ENCODE measurements at places on chromosomes 1 and 21. TPM values are rescaled to one million over a fixed set of nuclear protein-coding genes. Genes with fewer than 3 reads are reported as not detected.

DNA sequence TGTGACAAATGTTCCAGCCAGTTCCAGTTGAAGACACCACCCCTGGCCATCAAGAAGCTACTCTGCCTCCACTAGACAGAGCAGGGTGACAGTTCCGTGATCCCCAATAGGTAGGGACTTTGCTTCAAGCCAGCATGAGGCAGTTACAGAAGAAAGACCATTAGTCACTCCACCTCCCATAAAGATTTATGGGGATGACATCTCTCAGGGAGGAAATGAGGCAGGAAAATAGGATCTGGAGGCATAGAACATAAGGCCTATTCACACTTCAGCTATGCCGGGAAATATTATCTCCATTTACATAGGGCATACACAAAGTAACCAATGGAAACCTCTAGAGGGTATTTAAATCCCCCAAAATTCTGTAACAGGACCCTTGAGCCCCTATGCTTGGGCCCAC, 3.5 kb upstream of the GBP7 start:
- no peaks in the 10 kb centered on the region for H3K4me1 ChIP-seq
- no peak overlapping the region for H3K4me3 ChIP-seq
- no peak overlapping the region for H3K27ac ChIP-seq
- H3K36me3 ChIP-seq, result peaks cover 23% of the 10 kb centered on the region
- no peaks in the 10 kb centered on the region for H3K27me3 ChIP-seq

DNA sequence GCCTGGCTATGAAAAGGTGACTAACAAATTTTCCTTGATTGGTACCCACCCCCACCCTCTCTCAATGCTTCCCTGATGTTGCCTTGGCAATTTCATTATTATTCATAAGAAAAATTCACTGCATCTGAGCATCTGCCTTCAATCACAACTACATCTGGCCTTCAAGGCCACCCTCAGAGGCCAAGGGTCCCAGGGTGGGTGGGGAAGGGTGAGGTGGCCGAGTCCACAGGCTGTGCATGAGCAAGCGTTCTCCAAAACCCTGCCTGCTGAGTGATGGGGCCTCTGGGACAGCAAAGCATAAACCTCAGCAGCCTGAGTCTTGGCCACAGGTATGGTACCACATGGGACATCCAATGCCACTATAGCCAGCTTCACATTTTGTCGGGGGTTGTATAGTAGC, 198.7 kb downstream of the SLC35F3 start:
- no peaks in the 10 kb centered on the region for H3K36me3 ChIP-seq
- H3K27ac ChIP-seq, result no peak overlapping the region
- no peaks in the 10 kb centered on the region for H3K4me1 ChIP-seq
- H3K27me3 ChIP-seq, result peaks cover 10% of the 10 kb centered on the region
- DNase-seq, result no peak

DNA sequence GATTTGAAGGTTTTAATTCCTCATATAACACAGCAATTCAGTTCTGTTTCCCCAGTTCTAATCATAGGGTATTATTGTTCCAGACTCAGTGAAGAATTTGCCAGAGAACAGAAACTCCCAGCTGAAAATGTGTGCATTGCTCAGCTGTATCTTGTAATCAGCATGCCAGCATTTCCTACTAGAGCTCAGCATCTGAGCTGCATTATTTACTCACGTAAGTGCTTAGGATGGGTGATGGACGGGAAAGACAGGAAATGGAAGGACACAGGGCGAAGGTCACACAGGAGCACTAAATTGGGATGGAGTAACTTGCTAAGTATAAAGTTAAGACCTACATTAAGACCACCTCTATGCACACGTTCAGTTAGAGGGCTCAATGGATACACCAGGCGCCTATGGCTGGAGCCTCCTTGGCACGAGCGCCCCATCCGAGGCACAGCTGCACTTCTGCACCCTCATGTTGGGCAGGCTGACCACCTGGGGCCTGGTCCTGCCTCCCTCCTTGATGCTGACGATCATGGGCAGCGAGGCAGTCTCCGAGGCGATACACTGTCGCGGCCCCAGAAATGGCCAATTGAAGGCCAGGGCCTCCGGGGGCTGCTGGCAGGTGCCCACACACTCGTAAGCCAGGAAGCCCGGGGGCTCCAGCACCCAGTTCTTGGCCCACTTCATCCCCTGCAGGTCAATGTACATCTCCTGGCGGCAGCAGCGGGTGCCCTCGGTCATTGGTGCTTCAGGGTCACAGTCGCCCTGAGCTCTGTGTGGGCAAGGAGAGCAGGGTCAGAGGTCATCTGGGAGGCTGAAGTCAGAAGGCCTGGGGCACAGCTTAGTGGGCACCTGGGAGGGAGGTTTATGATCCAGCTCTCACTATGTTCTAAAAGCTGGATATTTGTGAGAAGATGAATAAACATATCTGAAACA, 3.7 kb downstream of the LEFTY2 start:
- no peak overlapping the region for H3K4me3 ChIP-seq
- H3K36me3 ChIP-seq, result no peaks in the 10 kb centered on the region
- peak; percentile 55 for DNase-seq

GRCh38 chr1:228883535-228883934, 148.3 kb downstream of the RHOU start:
- no peak overlapping the region for H3K27ac ChIP-seq
- no peak overlapping the region for H3K4me3 ChIP-seq
- DNase-seq, result peak; percentile 1

DNA sequence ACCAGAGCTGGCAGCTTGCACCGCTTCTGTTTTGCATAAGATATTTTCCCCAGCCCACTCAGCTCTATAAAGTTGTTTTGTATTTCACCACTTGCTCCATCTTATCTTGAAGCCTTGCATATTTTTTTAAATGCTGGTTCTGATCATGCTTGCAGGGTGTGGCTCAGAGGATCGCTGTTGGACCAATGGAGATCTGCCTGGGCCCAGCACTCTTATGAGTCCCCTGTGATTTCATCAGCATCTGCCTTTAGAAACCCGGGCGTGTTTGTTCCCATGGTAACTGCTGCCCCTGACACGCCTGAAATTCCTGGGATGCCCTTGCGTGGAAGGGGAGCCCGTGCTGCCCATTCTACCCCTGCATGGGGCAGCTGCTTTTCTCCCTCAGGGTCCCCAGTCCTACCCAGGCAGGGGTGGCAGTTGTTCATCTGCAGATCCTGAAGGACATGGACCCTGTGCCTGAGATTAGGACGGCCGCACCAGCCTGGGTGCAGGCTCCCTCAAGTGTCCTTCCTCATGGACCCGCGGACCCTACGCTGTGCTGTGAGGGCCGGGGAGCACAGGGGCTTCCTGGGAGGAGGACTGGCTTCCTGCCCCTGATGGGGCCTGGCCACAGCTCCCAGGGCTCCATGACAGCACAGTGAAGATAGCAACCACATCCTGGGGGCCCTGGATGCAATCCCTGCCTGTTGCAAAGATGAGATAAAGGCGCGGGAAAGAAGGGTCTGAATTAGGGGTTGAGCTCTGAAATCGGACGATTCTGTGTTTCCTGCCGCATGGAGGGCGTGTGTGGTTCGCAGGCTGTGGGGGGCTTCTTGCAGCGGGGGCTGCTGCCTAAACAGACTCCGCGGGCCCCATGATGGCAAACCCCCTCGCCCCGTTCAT, 226.5 kb downstream of the SDCCAG8 start:
- H3K4me3 ChIP-seq, result peak overlapping the region; percentile 25
- H3K27me3 ChIP-seq, result peaks cover 9% of the 10 kb centered on the region
- no peak for DNase-seq
- H3K27ac ChIP-seq, result no peak overlapping the region

- no peaks in the 10 kb centered on the region for H3K4me1 ChIP-seq
- no peaks in the 10 kb centered on the region for H3K36me3 ChIP-seq
- DNase-seq, result no peak
These were observed 3.3 kb downstream of the PLA2G5 start for GRCh38 chr1:20073256-20073655.

- H3K4me1 ChIP-seq, result no peaks in the 10 kb centered on the region
- no peaks in the 10 kb centered on the region for H3K36me3 ChIP-seq
- no peak for DNase-seq
- H3K27me3 ChIP-seq, result no peaks in the 10 kb centered on the region
These were observed 104.0 kb upstream of the HP1BP3 start for GRCh38 chr1:20891091-20891490.

DNA sequence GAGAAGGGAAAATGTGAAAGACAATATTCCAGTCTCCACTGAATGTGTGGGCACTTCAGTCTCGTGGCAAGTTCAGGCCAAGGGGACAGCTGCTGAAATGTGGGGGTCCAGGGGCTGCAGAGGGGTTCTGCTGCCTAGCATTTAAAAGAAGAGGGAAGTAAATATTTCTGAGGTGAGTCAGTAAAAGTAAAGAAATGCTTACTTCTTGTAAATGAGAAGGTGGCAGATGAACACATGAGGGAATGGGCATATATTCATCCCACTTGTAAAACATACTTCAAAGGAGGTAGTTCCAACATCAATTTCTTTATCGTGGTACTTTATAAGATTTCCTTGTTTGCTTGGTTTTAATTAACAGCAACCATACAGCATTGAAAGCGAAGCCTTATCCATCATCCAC, 63.1 kb upstream of the HIVEP3 start:
- H3K36me3 ChIP-seq, result no peaks in the 10 kb centered on the region
- no peaks in the 10 kb centered on the region for H3K27me3 ChIP-seq
- no peak overlapping the region for H3K4me3 ChIP-seq
- no peak overlapping the region for H3K27ac ChIP-seq
- DNase-seq, result no peak

GRCh38 chr1:109641078-109641740, 14.7 kb upstream of the GSTM4 start:
- no peak overlapping the region for H3K27ac ChIP-seq
- H3K4me1 ChIP-seq, result peaks cover 6% of the 10 kb centered on the region
- H3K27me3 ChIP-seq, result no peaks in the 10 kb centered on the region

GRCh38 chr1:57393058-57393584, 30.7 kb downstream of the DAB1 start:
- H3K4me1 ChIP-seq, result no peaks in the 10 kb centered on the region
- no peak for DNase-seq
- H3K4me3 ChIP-seq, result no peak overlapping the region

DNA sequence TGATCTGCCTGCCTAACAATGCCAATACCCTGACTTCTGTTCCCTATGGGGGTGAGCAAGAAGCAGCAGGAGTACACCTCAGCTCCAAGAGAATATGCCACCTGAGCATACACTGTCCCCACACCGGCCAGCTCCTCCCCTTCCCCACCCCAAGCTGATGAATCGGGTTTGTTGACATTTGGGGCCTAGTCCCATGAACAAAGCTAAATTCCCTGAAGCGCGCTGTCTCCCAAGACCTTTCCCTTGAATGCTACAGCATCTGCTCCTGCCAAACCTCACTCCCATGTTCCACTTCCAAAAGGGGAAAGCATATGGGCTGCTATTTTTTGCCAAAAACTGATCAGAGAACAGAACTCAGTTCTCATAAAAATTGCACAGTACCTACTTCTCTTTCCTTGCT, 220.4 kb upstream of the CAMK1G start:
- H3K36me3 ChIP-seq, result no peaks in the 10 kb centered on the region
- H3K4me1 ChIP-seq, result no peaks in the 10 kb centered on the region
- DNase-seq, result no peak
- peaks cover 3% of the 10 kb centered on the region for H3K27me3 ChIP-seq

GRCh38 chr1:214018386-214019268, 30.9 kb downstream of the PROX1 start:
- DNase-seq, result no peak
- no peaks in the 10 kb centered on the region for H3K36me3 ChIP-seq
- no peaks in the 10 kb centered on the region for H3K4me1 ChIP-seq

- DNase-seq, result no peak
- peaks cover 3% of the 10 kb centered on the region for H3K36me3 ChIP-seq
- peaks cover 28% of the 10 kb centered on the region for H3K4me1 ChIP-seq
- H3K27ac ChIP-seq, result peak overlapping the region; percentile 55
- no peaks in the 10 kb centered on the region for H3K27me3 ChIP-seq
These were observed 57.0 kb downstream of the NRIP1 start for GRCh38 chr21:15007716-15008296.

- H3K4me1 ChIP-seq, result no peaks in the 10 kb centered on the region
- peaks cover 4% of the 10 kb centered on the region for H3K27me3 ChIP-seq
- no peak overlapping the region for H3K27ac ChIP-seq
- H3K36me3 ChIP-seq, result no peaks in the 10 kb centered on the region
These were observed 32.3 kb downstream of the LRRC53 start for GRCh38 chr1:74480068-74480467.

DNA sequence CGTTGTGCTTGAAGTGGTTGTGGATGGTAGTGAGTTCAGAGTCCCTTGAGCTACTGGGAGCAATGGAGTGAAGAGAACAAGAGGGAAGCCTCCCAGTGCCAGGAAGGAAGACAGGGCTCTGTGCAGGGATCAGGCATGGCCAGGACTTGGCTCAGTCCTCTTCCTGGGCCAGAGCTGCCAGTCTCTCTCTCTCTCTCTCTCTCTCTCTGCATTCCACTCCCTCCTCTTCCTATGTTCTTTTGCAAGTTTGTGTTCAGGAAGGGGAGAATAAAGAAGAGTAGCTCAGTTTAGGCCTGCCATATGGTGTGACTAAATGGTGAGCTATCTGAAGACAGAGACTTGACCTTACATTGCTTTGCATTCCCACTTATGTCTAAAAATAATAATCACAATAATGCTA, 20.5 kb upstream of the RPTN start:
- H3K4me1 ChIP-seq, result peaks cover 7% of the 10 kb centered on the region
- no peaks in the 10 kb centered on the region for H3K27me3 ChIP-seq
- DNase-seq, result no peak
- H3K4me3 ChIP-seq, result no peak overlapping the region
- no peaks in the 10 kb centered on the region for H3K36me3 ChIP-seq

DNA sequence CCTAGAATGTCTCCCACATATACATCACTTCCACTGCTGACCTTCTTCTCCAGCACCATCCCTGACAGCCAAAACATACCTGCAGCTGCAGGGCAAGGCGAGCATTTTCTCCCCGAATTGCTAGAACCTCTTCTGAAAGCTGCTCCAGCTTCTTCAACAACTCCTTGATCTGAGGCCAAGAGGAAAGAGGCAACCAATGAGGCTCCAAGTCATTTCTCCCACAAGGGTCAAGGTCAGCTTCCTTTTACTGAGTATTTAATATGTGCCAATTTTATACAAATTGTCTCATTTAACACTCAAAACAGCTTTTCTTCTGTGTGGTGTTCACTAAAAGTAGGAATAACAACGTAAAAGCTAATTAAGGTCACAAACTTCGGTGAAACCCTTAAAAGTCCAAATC, 9.4 kb upstream of the PIAS3 start:
- no peaks in the 10 kb centered on the region for H3K27me3 ChIP-seq
- no peaks in the 10 kb centered on the region for H3K36me3 ChIP-seq
- no peak for DNase-seq

DNA sequence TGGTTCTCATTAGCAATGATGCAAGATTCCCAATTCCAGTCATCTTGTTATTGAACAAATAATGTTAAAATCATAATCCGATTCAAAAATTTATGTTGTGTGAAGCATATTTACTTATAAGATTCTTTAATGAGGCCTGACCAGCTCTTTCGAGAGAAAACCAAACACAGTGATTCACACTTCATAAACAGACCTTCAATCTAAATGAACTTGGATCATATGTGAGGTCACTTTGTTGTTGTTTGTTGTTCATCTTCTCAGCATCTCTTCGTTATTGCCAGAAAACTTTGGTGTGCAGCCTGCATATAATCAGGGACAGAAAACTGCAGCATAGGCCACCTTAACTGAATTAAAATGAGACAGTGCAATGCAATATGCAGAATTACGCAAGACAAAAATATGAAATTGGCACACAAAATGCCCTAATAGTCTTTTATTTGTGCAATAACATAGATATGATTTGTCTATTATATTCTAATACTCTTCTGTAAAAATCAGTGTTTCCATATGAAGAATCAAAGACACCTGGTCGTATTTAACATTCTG, 30.1 kb downstream of the NCAM2 start:
- no peak for DNase-seq
- no peak overlapping the region for H3K4me3 ChIP-seq
- no peaks in the 10 kb centered on the region for H3K4me1 ChIP-seq
- no peak overlapping the region for H3K27ac ChIP-seq
- no peaks in the 10 kb centered on the region for H3K36me3 ChIP-seq

S100A3 gene
- 0.44 TPM for total RNA-seq

CD53 gene
- 380 TPM for total RNA-seq

PCSK9 gene
- 0.14 TPM for total RNA-seq

ZFP69B gene
- 1.9 TPM for total RNA-seq

NBPF6 gene
- not detected for total RNA-seq

NID1 gene
- total RNA-seq, result 101 TPM

OR10J1 gene
- not detected for total RNA-seq

CD1B gene
- total RNA-seq, result not detected

Data from spleen (tissue), 13 donors.